Right lung (tissue), 10 donors: ENCODE measurements at places on chromosomes 5 and 9.

GRCh38 chr5:87541033-87541432, 128.3 kb upstream of the CCNH start:
- DNase-seq, result peak; percentile 75

DNA sequence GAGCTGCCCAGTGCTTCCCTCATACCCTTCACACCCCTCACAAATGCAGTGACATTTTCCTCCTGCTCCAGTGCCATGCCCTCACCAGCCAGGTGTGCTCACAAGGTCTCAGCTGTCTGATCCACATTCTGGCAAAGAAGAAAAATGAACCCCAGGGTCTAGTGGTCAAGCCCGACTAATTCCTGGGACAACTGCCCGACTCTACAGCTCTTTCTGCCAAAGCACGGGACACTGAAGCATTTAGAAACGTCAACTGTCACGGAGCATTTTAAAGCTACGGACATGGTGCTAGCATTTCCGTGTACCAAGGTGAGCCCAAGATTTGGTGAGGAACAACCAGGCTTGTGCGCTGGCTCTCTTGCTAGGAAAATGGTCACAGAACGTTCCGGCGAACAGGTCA, 56.8 kb upstream of the PHYKPL start:
- no peak for DNase-seq

DNA sequence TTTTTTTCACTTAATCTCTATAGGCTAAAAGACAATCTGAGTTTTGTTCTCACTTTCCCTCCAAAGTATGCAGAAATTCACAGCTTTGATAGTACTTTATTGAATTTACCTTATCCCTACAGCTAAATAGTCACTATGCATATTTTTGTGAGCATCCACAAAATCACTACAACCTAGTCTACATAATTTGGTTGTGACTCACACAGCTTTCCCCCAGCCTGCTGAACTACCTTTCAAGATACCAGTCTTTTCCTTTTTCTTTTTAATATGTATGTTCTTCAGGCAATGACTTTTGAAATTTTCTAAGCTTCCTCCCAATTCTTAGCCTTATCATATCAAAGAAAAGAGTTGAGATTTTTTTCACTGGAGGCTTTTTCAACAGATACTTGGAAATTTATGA, 347.3 kb upstream of the CDH6 start:
- no peak for DNase-seq

DNA sequence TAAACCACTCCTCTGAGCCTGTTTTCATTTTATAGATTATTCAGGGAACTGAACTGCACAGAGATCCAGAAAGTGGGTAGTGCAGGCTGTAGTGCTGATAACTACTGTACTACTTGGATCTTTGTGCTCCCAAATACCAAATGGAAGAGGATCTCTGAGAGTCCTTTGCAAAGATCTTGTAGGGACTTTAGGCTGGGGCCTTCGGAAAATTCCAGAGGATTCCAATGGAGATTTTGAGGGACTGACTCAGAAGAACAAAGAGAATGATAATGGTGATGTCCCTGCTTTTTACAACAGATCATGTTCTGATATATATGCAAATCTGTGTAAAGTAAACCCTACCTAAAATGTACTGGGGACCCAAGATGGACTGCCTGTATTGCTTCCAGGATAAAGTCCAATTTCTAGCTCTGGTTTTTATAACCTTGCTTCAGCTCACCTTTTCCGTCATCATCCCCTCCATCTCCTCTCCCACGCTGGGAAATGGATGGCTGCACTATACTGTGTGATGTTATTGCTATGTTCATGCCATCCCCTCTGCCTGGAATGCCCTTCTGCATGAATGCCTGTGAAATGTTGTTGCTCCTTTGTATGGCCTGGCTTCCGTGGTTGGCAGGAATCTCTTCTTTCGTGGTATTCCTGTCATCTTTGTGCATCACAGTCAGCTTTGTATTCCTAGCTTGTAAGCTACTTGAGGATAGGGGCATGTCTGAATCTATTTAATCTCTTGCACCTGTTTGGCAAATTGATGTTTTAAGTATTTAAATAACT, 9.7 kb upstream of the PSMD5 start:
- no peak for DNase-seq

- no peak for DNase-seq
Observed at GRCh38 chr9:109507421-109507838, 9.3 kb upstream of the PTPN3 start.

- no peak for DNase-seq
Observed at GRCh38 chr5:91712718-91713117, 329.6 kb upstream of the ARRDC3 start.

- no peak for DNase-seq
Observed at GRCh38 chr5:100787648-100788047, 115.4 kb downstream of the ST8SIA4 start.
